Fibroblast of skin of right quadriceps (primary cell): ENCODE measurements at places on chromosomes 16 and 17.
A peak's percentile ranks its signal among the peaks of the same experiment; 100 is the strongest.

DNA sequence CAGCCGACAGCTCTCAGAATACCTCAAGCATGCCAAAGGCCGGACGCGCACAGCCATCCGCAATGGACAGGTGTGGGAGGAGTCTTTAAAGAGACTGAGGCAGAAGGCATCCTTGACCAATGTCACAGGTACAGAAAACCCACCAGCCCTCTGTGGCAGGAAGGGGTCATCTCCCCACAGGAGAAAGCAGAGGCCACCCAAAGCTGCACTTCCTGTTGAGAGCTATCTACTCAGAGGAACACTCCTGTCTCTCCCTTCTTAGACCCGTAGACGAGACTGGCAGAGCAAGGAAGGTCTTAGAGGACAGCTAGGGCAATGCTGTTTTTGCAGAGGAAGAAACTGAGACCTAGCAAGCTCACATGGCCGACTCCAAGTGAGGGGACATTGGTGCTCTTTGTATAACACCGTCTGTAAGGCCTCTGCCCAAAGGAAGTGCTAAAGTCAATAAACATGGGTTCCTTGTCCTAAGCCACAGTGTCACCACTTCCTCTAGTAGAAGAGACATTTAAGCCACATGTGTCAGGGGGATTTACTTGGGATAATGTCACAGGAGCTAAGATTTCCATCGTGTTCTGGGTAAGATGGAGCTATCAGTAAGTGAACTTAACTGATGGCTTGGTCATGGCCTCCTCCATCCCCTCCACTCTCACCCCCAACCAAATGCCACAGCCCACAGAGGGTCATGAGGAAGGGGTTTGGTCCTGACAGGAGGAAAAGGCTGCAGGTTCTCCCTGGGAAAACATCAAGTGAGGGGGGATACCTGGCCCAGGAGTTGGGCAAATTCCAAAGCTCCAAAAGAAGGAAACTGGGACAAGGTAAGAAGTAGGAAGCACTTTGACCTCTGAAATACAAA, 9.4 kb downstream of the LPO start:
- no peak for DNase-seq

DNA sequence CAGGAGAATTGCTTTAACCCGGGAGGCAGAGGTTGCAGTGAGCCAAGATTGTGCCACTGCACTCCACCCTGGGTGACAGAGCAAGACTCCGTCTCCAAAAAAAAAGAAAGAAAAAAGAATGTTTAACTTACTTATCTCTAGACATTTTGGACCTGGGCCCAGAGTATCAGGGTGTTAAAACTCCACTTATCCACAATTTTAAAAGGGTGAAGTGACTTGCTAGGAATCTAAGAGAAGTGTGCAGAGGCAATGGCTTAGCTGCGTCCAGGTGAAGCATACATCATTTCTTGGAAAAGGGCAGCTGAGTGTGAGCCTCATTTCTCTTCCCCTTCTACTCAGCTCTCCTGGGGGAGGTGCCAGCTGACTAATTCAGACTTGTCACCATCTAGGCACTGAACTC, 25.1 kb downstream of the ALDH3A2 start:
- DNase-seq = no peak

- DNase-seq = no peak
These were observed 29.2 kb upstream of the CBFA2T3 start for GRCh38 chr16:89006036-89006752.

DNA sequence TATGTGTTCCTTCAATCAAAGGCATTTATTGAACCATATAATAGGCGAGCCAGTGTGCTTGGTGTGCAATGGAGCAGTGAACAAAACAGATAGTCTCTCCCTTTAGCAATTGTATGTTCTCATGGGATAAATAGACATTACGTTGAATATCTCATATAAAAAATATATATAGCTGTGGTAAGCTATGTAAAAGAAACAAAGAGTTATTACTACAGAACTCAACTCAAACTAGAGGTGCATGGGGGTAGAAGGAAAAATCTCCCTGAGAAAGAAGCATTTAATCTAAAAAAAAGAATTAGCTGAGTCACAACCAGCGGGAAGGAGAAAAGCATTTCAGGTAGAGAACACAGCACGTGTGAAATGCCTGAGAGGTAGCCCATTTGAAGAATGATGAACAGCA, 919.3 kb downstream of the CDH11 start:
- DNase-seq = no peak

DNA sequence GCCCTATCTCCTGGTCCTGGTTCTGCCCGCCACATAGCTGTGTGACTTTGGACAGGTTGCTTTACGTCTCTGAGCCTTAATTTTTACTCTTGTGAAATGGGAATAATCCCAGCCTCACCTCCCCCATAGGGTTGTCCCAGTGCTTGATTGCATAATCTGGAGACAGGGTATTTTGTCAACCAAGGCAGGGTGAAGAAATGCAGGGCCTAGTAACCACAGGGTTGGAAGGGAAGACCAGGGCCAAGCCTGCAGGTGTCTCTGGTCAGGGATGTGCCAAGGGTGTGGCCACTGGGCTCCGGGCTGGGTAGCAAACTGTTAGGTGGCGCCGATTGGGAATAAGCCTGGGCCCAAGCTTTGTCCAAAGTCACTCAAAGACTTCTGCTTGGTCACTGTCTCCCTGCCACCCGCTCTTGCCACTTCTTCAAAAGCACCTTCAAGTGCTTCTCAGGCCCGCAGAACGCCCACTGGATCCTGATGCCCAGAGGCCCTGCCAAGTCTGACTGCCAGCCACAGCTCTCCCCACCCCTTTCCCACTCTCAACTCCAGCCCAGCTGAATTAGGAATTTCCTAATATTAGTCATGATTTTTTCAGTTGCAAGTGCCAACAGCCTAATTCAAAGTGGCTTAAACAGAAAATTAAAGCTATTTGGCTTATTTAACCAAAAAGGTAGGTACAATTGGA, 20.6 kb upstream of the COL1A1 start:
- peak; percentile 54 for DNase-seq

- DNase-seq = no peak
These were observed 996 bp downstream of the TNFSF13 start for GRCh38 chr17:7559320-7560171.

DNA sequence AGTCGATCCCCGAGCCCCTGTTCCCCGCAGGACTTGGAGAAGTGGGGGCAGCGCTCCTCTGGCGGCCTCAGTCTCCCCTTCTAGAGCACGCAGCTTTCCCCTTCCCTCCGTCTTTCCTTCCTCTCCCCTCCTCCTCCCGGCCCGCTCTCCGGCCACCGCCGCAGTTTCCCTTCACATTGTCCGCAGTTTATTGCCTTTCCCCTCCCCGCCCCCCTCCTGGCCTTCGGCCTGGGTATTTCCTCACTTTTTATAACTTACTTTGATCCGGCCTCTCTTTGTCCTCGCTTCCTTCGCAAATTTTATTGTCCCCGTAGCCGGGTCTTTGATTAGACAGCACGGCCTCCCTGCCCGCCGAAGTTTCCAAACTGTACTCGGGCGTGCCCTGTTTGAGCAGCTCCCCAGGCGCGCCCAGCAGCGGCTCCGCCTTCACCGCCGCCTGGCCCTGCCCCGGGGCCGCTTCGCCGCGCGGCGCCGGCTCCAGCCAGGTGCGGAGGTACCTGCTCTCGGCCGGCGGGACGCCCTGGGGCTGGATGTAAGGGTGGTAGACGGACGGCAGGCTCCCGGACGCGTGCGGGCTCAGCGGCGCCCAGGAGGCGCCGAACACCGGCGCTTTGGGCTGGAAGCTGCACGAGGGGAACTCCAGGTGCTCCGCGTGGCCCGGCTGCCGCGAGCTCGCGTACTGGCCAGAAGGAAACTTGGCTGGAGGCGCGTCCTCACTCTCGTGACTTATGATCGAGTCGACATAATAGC, 488 bp downstream of the HOXB9 start:
- DNase-seq = no peak

- DNase-seq = no peak
These were observed 20.8 kb downstream of the TRPV2 start for GRCh38 chr17:16435925-16436886.

- DNase-seq = no peak
These were observed 41.4 kb downstream of the SETD6 start for GRCh38 chr16:58556678-58557077.

DNA sequence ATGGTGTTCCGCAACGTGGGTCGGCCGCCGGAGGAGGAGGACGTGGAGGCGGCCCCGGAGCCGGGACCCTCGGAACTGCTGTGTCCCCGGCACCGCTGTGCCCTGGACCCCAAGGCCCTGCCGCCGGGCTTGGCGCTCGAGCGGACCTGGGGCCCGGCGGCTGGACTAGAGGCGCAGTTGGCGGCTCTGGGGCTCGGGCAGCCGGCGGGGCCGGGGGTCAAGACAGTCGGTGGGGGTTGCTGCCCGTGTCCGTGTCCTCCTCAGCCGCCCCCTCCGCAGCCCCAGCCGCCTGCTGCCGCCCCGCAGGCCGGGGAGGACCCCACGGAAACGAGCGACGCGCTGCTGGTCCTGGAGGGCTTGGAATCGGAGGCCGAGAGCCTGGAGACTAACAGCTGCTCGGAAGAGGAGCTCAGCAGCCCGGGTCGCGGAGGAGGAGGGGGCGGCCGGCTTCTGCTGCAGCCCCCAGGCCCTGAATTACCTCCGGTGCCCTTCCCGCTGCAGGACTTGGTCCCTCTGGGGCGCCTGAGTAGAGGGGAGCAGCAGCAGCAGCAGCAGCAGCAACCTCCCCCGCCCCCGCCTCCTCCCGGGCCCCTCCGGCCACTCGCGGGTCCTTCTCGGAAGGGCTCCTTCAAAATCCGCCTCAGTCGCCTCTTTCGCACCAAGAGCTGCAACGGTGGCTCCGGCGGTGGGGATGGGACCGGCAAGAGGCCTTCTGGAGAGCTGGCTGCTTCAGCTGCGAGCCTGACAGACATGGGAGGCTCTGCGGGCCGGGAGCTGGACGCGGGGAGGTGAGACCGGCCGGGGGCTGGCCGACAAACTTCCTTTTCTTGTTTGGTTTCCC, 821 bp downstream of the SOCS7 start:
- DNase-seq = no peak

GRCh38 chr17:77915594-77916021, 42.9 kb upstream of the TNRC6C start:
- DNase-seq = no peak

DNA sequence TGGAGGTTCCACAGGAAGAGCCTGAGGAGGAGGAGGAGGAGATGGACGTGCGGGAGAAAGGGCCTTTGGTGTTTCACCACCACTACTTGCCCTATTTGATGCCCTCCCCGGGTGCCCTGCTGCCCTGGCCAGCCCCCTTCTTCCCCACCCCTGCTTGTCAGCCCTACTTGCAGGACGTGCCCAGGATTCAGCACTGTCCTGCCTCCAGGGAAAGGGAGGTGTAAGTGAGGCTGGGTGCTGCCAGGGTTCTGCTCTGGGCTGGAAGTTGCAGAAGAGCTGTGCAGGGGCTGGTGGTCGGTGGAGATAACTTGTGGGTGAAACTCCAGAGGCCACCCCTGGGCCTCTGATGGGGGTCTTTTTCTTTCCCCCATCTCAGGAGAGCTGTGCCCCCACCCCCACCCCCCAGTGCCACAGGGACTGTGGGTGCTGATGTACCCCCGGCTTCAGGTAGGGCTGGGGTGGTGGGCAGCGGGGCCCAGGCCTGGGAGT, 3.0 kb downstream of the PRR29 start:
- no peak for DNase-seq

DNA sequence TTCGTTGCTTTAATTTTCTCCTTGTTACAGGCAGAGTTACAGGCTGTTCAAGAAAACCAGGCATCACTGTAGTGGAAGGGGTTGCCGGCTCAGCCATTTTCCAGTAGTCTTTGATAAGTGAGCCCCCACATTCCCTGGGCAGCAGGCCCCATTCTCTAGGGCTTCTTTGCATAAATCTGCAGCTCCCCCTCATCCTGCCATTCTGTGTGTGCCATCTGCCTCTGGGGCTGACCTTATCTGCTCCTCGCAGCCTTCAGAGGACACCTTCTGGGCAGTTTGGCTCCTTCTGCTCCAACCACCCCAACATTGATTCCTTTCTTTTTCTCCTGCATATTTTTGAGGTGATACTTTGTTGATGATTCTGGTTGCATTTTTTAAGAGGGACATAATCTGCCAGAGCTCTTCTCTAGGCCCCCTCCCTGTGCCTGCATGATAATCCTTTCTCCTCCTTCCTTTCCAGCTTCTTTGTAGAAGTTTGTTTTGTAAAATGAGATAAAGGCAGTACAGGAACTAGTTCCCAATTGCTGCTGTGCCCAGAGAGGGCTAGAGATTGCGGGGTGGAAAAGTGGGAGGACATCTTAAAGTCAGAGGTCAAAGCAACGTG, 17.1 kb downstream of the RND2 start:
- no peak for DNase-seq

DNA sequence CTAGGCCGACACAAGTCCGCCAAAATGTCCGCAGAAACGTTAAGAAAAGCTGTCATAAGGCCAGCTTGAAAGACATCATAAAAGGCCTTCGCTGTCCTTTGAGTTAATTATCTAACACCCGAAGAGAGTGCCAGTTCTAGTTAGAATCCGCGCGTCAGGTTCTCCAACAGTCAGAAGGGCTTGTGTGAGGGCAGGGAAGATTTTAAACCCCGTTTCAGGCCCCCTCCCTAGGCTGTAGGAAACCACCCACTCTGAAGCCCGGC, 729 bp upstream of the CLTC start:
- no peak for DNase-seq

GRCh38 chr17:48121923-48122664, 14.5 kb downstream of the SNX11 start:
- DNase-seq = no peak

GRCh38 chr17:45149037-45149668, 878 bp downstream of the HEXIM1 start:
- peak; percentile 82 for DNase-seq

GRCh38 chr17:33038740-33039139, 47.1 kb downstream of the SPACA3 start:
- peak; percentile 42 for DNase-seq

DNA sequence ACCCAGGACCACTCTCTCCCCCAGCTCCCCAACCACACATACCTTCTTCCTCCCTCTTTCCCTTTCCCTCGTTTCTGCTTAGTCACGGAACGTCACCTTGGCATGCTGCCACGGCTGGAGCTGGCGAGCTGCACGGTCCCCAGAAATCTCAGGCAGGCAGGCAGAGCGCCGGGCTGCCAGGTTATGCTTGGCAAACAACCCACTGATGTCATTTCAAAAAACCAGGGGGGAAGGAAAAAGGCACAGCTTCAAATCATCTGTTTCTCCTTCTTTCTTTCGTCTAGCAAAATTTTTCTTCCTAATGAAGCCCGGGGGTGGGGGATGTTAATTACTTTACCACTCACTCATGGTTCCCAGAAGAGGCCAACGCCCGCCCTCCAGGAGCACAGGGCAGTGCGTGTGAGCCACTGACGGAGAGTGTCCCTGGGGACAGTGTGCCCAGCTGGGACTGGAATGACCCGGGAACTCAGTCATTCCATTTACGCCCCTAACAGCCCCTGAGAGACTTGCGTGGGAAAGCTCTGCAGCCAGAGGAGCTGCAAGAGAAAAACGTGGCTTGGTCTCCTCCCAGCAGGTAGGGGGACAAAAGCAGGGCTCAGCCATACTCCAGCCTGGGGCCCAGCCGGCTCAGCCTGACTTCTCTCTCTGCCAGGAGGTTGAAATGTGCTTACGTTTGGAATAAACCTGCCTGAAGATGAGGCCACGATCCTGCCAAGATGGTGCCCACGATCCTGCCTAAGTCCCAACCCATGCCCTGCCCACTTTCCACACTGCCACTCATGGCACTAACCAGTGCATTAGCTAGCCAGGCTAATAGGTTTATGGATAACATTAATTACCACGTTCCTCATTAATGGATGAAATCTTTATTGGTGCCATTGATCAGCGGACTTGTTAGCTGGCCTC, 198.9 kb downstream of the ZFHX3 start:
- peak; percentile 93 for DNase-seq

GRCh38 chr17:10018461-10018891, 113.4 kb upstream of the RCVRN start:
- no peak for DNase-seq
